ENCODE measurements at places on chromosomes 12 and 14.

DNA sequence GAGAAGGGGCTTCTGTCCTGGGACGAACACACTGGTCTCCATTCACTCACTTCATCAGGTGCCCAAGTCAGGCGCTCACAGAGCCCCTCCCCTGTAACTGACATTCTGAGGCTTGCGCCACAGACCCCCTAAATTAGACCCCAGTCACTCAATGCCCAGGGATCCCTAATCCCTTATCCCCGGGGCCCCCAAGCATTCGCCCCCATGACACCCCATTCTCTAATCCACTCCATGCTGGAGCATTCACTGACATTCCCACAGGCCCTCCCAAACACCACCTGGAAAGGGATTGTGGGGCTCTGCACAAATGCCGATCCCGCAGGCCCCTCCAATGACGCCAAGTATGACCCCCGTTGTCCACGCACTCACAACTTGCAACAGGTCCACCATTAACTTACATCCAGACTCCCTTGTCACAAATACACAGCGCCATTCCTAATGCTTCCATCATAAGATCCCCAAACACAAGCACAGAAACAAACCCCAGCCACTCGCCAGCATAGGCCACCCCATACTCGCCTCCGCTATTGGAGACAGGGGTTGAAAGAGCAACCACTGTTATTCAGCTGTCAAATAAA lies 1.5 kb downstream of the ZNF605 start:
- DNase-seq: no peak

DNA sequence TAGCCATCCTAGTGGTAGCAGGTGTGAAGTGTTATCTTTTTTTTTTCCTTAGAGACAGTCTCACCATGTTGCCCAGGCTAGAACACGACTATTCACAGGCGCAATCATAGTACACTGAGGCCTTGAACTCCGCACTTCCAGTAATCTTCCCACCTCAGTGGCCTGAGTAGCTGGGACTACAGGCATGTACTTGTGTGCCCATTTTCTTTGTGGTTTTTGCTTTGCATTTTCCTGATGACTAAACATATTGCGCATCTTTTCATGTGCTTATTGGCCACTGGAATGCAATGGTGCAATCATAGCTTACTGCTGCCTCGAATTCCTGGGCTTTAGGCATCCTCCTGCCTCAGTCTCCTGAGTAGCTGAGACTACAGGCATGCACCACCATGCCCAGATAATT lies 33.3 kb upstream of the GCH1 start:
- DNase-seq: no peak

DNA sequence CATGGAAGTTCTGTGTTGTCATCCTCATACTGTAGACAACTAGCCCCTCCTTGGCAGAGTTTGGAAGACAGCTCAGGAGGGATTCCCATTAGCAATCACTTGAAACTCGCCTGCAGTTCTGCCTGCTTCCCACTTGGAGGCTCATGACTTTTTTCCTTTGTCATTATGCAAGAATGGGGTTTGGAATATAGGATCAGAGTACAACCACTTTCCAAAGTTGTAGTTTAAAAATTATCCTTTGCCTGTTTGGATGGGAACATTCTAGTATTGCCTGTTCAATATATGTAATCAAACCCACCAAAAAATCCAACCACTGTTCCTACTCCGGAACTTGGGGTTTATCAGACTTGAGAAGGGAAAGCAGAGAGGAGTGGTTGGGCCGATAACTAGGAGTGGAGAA lies 2.1 kb upstream of the GPD1 start:
- no peak for DNase-seq

- no peak for DNase-seq
Measured at GRCh38 chr12:122880668-122881067, 15.3 kb downstream of the VPS37B start.

GRCh38 chr14:89276424-89276975 lies 140.5 kb downstream of the FOXN3 start:
- DNase-seq: peak; percentile 19

- DNase-seq: no peak
Measured at GRCh38 chr14:80587096-80587724, 354.3 kb downstream of the CEP128 start.

- DNase-seq: no peak
Measured at GRCh38 chr12:43754015-43754414, 4.6 kb downstream of the PUS7L start.

DNA sequence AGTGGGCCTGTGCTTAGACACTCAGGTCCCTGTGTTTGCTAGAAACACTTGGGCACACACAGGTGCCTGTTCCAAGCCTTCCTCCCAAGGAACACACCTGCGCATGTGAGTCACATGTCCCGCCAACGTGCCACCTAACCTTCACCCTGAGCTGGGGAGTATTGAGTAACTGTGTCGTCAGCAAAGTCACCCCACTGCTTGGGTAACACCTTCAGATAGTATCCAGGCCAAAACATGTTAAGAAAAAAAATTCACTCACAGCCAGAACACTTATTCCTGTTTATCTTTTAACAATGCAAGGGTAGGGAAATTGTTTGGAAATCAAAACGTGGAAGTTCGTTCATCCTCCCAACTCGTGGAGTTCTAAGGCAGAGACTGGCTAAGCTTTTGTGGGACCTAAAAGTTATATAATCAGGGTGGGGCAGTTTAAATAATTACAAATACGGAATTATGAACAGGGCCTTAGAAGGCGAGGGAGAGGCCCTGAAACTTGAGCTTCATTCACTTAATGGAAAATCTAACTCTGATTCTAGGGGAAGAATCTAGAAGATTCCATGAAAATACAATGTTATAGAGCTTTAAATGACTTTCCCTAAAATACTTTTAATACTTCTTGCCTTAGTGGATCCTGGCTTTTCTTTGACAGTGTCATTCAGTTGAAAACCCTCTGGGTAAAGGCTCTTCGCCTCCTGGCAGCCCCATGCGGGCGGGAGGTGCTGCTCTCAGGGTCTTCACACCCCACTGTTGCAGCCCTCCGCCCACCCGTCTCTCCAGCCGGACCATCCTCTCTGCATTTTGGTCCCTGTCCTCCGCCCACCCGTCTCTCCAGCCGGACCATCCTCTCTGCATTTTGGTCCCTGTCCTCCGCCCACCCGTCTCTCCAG lies 30.3 kb upstream of the ADIPOR2 start:
- peak; percentile 25 for DNase-seq

DNA sequence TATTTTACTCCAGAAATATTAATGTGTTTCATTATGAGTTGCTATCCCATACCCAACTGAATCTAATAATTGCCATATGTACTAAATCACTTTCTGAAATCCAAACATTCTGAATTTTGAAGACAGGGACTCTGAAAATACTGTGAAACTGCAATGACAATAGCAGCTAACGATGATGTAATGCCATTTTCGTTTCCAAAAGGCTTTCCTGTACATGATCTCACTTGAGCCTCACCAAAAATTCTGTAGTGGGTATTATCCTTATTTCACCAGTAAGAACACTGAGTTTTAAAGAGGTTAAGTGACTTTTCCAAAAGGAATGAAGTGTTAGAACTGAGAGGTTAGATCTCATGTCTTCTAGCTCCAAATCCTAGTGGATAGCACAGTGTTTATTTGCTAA lies 133.3 kb downstream of the FLRT2 start:
- no peak for DNase-seq

DNA sequence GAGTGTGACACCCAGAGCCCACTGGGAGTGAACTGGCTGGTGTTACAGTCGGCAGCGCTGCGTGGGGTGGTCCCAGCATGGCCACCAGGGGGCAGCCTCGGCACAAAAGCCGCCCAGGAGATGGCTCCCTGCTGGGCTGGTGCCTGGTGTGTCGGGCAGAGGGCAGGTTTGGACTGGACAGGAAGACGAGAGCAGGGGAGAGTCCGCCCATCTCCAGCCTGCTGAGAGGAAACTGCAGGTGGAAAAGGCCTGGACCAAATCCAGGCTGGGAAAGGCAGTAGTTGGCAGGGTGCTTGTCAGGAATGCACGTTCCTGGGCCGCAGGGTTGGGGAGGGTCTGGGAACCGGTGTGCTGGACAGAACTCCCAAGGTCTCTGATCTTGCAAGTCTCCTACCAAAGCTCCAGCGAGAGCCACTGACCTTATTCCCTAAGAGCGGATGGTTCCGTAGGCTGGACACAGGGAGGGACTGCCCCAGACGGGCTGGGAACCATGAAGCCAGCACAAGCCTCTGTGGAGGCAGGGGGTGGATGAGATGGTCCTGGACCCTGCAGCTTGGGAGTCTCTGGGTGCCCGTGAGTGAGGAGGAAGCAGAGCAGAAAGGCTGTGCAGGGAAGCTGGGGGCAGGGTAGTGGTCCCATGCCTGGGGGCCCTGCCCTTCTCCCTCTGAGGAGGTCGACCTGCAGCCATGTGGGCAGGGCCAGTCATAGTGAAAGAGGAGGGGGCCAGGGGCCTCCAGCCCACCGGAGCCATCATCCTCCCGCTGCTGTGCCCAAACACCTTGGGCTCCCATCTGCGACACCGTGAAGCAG lies 1.8 kb downstream of the AHNAK2 start:
- peak; percentile 72 for DNase-seq

- no peak for DNase-seq
Measured at GRCh38 chr14:50961605-50962221, 17.4 kb upstream of the PYGL start.

- DNase-seq: peak; percentile 67
Measured at GRCh38 chr12:6451348-6452244, at the start of gene TAPBPL. TAPBPL (plus strand) TSS chr12:6452042; CDS start chr12:6452249, 207 bp downstream.

DNA sequence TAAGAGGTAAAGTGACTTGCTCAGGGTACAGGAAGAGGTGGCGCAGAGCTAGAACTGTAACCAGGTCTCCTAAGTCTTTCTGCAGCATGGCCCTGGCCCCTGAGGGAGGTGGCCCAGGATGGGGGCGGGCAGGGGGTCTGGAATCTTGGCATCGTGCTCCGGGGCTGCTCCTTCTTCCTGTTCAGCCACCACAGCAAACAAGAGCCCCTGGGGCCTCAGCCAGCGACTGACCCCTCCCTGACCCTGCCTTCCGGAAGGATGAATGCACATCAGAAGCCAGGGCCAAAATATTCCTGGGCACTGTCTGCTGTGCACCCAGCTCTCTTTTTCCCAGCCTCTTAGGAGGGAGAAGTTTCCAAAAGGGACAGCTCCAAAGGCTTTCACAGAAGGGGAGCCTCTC lies 242.8 kb downstream of the DPF3 start:
- DNase-seq: no peak

DNA sequence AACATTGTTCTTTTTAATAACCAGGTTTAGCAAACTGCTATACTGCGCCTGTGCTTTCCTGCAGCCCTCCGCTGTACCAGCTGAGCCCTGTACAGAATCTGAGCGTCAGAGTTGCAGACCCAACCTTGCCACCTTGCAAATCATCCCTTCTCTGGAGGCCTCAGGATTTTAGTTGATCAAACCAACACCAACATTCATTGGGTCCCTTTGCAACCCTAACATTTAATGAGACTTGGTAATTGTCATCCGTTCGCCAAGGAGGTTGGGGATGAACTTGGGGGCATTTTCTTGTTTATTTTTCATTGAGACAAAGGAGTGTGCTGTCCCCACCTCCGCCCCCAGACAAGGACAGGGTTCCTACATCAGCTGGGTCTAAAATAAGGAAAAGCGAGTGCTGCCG lies 2.6 kb upstream of the GSC start:
- DNase-seq: no peak

GRCh38 chr14:87934185-87934584 lies 58.8 kb downstream of the GALC start:
- DNase-seq: no peak

DNA sequence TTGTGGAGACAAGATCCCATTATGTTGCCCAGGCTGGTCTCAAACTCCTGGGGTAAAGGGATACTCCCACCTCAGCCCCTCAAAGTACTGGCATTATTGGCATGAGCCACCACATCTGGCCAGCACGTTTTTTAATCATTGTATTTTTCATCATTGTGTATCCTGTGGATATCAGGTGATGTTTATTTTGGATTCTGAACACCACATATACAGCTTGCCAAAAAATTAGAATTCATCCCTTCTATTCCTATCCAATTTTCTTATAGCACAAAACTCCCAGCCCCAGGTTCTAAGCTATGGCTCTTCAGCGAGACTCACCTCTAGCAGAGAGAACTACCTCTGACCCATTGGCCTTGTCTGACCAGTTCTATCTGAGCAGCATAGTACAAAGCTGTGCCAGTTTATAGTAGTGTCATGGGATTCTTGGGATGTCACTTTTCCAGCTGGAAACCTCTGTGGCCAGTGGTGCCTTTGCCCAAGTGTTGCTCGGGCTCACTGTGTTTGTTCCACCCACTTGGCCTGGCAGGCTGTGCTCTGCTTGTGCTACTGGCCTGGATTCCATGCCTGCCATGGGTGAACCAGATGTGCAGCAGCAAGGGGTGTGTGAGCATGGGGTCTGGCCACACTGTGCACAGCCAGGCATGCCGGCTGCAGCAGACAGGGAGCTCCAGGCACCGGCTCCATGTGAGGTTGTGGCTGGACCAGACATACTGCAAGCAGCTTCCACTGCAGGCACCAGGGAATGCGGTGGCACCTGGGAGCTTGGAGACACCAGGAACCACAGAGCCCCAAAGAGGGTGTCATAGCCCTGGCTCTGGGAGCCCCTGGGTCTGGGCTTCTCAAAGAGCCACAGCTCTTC lies 37.2 kb downstream of the TIMELESS start:
- DNase-seq: no peak

GRCh38 chr12:52630008-52630500 lies 11.7 kb upstream of the KRT73 start:
- no peak for DNase-seq

DNA sequence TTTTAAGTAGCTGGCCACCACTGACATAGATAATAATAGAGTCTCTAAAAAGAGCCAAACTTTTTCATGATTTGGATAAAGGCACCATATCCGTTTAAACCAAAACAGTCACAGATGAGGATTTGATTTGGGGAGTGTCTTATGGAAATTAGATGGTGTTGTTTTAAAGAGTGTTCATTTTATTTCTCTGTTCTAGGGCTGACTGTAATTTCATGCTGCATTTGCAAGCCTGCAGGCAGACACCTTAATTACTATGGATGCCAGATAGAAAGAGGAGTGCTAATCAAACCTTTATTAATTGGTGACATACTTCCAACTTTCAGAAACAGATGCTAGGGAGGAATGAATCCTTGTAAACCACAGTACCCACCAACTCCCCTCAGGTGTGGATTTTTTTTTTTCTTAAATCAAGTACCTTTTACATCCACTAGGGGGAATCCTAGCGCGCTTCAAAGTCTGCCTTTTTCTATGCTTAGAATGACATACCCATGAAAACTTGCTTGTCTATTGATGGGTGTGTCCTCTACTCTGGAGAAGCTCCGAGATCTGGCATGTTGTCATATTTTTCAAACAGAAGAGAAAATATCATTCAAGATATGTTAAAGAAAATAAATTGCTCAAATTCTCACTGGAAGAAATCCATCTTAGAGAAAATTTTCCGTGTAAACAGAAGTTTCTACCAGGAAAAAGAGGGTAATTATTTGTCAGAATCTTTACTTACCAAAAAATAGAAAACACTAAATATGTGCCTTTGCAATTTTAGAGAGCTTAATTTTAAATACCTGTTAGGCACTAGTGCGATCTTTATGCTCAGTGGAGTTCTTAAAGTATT lies 14.2 kb upstream of the PLXNC1 start:
- DNase-seq: no peak

- no peak for DNase-seq
Measured at GRCh38 chr12:127284870-127285431, 982.0 kb upstream of the TMEM132C start.

DNA sequence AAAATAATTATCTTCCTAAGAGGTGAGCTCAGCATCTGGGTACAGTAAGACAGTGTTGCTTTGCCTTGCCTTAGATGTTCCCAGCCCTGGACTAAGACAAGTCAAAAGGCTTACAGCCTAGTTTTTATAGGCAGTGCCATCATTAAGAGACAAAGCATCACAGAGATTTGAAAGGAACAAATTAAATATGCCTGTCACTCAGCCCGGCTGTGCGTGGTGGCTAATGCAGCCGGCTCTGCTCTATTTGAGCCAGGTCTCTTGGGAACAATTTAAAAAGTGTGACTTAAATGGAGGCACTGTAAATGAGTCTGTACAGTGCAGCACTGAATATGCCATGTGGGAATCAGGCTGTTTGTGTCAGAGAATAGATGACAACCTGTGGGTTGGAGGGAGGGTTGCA lies 1687.4 kb upstream of the FLRT2 start:
- no peak for DNase-seq

All from activated CD4-positive, CD25-positive, alpha-beta regulatory T cell treated with anti-CD3 and anti-CD28 coated beads, Interleukin-2, amount 50 U/mL, for 16 hours (primary cell).